Jurkat, Clone E6-1 (cell line): ENCODE measurements at places on chromosomes 16 and 17.

- peak; percentile 53 for DNase-seq
Measured at GRCh38 chr16:87850009-87851006, 19.0 kb downstream of the SLC7A5 start.

- peak; percentile 97 for DNase-seq
Measured at GRCh38 chr16:29805232-29806098, 864 bp upstream of the MAZ start.

DNA sequence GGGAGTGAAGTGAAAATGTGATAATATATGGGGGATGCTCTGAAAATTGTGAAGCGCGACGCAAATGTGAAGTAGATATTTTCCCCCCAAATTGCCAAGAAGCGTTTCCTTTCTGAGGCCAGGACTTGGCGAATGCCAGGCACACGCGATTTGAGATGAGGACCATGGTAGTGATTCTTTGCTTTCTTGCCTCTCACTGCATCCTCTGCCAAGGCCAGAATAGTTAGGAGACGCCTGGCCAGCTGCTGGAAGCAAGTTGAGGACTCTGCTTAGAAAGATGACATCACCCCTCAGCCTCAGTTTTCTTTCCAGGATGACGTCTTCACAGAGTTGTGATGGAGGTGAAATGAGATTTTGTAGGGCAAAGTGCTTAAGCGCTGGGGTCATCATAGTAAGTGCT is 25.9 kb downstream of the PIPOX start:
- DNase-seq = no peak

GRCh38 chr17:78919861-78920450 is 5.2 kb downstream of the TIMP2 start:
- DNase-seq = no peak

- no peak for DNase-seq
Measured at GRCh38 chr17:7677388-7678067, 9.8 kb downstream of the TP53 start.

DNA sequence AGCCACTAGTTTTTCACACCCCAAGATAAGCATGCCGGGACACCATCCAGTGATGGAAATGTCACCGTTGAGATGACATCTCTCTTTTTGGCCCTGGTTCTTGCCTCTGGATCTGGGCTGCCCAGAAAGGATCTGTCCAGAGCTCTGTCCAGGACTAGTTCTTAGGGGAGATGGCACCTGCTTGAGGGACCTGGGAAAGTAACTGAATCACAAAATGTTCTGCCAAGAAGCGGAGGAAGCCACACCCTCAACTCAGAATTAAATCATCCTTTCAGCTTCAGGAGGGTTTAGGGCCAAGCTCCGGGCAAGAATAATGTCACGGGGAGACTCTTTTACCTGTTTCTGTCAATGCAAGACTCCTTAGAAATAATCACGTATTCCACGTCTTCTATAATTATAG is 248.6 kb downstream of the MAF start:
- no peak for DNase-seq

- DNase-seq = no peak
Measured at GRCh38 chr17:50881182-50881581, 15.0 kb upstream of the TOB1 start.
